Esophagus muscularis mucosa (tissue), 4 donors: ENCODE measurements at places on chromosomes 11 and 22. TPM values are rescaled to one million over a fixed set of nuclear protein-coding genes. Genes with fewer than 3 reads are reported as not detected.

CCT8L2 gene
- not detected for total RNA-seq

CSRP3 gene
- total RNA-seq, result not detected

- no peaks in the 10 kb centered on the region for H3K27me3 ChIP-seq
- no peak overlapping the region for H3K4me3 ChIP-seq
- DNase-seq, result no peak
- peaks cover 38% of the 10 kb centered on the region for H3K4me1 ChIP-seq
- no peak overlapping the region for H3K27ac ChIP-seq
These were observed 11.1 kb upstream of the FXYD6 start for GRCh38 chr11:117887431-117888138.

GRCh38 chr11:110096496-110096895 lies 3.3 kb downstream of the ZC3H12C start:
- no peaks in the 10 kb centered on the region for H3K36me3 ChIP-seq
- H3K27ac ChIP-seq, result no peak overlapping the region
- no peaks in the 10 kb centered on the region for H3K27me3 ChIP-seq
- DNase-seq, result no peak

FAM76B gene
- 30.3 TPM for total RNA-seq

OR10D3 gene
- not detected for total RNA-seq

RAD9A gene
- total RNA-seq, result 10.7 TPM

PNPLA3 gene
- total RNA-seq, result not detected

DNA sequence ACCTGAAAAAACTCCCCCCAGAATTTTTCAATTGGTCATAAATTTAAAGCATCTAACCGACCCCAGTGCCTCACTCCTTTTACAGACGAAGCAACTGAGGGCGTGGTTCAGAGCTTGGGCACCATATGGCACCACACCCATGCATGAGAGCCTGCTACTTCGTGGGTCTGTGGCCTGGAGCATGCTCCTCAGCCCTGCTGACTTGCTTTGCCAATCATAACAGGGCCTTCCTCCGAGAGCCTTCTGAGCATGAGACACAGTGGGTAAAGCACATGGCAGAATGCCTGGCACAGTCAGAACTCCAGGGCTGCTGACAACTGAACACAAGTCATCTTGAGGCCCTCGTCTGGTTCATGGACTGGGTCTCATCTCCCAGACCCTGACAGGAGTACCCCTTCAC lies 33.3 kb downstream of the HIRA start:
- H3K36me3 ChIP-seq, result peaks cover 95% of the 10 kb centered on the region
- no peaks in the 10 kb centered on the region for H3K27me3 ChIP-seq
- no peak for DNase-seq
- no peaks in the 10 kb centered on the region for H3K4me1 ChIP-seq
- no peak overlapping the region for H3K4me3 ChIP-seq

DNA sequence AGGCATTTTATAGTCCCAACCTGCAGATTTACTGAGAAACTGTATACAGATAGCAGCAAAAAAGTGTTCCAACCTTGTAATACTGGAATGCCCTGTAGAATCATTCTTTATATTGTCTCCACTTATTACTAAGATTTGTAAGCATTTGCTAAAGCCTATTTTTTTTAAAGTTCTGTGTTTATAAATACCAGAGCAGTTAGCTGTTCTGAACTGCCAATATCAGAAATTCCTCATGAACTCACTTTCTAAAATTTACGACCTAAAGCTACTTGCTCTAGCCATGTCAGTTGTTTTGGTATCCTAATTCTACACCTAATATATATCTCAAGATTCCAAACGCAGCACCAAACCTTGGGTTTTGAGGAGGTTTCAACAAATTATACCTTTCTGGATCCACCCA lies 103.2 kb downstream of the C11orf65 start:
- H3K4me1 ChIP-seq, result no peaks in the 10 kb centered on the region
- H3K27ac ChIP-seq, result no peak overlapping the region
- no peak for DNase-seq

- no peak overlapping the region for H3K4me3 ChIP-seq
- no peaks in the 10 kb centered on the region for H3K27me3 ChIP-seq
- no peaks in the 10 kb centered on the region for H3K36me3 ChIP-seq
- no peak overlapping the region for H3K27ac ChIP-seq
These were observed 102.3 kb upstream of the CEP126 start for GRCh38 chr11:101812546-101812945.

- H3K4me3 ChIP-seq, result no peak overlapping the region
- no peak overlapping the region for H3K27ac ChIP-seq
- H3K4me1 ChIP-seq, result no peaks in the 10 kb centered on the region
- no peaks in the 10 kb centered on the region for H3K27me3 ChIP-seq
- DNase-seq, result no peak
These were observed 189.7 kb downstream of the MIAT start for GRCh38 chr22:26847046-26847445.

DNA sequence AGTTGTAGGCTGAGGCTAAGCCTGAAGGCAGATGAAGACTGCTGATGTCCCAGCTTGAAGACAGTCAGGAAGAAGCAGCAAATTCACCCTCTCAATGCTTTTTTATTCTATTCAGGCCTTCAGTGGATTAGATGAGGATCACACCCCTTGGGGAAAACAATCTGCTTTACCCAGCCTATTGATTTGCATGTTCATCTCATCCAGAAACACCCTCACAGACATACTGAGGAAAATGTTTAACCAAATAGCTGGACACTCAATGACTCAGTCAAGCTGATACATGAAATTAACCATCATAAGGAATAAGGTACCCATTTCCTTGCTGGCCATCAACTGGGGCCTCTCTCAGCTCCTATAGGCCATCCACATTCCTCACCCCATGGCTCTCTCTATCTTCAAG lies 549.9 kb upstream of the CCDC90B start:
- no peaks in the 10 kb centered on the region for H3K36me3 ChIP-seq
- DNase-seq, result no peak
- H3K4me3 ChIP-seq, result no peak overlapping the region
- H3K4me1 ChIP-seq, result peaks cover 35% of the 10 kb centered on the region
- no peaks in the 10 kb centered on the region for H3K27me3 ChIP-seq

GRCh38 chr11:1015826-1016545 lies 20.5 kb downstream of the MUC6 start:
- no peaks in the 10 kb centered on the region for H3K4me1 ChIP-seq
- DNase-seq, result no peak
- no peak overlapping the region for H3K4me3 ChIP-seq
- H3K27ac ChIP-seq, result no peak overlapping the region

DNA sequence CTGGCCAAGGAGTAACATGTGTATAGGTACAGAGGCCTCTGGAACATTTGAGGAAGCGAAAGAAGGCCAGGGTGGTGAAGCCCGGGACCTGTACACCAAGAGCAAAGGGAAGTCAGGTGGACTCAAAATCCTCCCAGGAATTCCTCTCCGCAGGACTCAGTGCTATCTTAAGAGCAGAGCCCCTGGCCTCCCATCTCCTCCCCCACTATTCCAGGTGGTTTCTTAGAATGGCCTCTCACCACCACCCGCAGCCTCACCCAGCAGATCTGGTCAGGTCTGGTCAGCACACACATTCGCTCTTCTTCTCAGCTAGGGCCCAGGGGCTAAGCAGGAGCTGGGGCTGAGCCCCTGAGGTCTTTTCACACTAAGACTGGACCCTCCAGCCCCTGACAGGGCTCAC lies 59.1 kb downstream of the SCGB1A1 start:
- no peak overlapping the region for H3K4me3 ChIP-seq
- H3K27ac ChIP-seq, result no peak overlapping the region
- no peaks in the 10 kb centered on the region for H3K36me3 ChIP-seq
- H3K27me3 ChIP-seq, result no peaks in the 10 kb centered on the region
- H3K4me1 ChIP-seq, result peaks cover 13% of the 10 kb centered on the region

RGL4 gene
- total RNA-seq, result 0.11 TPM

DNA sequence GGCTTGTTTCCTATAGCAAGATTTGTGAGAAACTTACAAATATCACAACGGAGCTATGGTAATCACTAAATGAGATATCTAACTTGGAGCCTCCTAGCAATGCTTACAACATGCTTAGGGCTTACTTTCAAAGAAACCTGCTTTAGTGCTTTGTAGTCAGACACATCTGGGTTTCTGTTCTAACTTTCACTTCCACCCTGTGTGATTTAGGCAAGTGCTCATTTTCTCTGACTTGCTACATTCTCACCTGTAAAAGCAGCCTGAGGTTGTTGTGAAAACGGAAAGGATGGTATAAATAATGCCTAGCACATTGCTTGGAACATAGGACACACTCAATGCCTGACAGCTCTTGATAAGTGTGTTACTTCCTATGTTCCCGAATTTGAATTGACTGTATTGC lies 45.6 kb downstream of the LRRC4C start:
- no peaks in the 10 kb centered on the region for H3K36me3 ChIP-seq
- no peak for DNase-seq
- no peaks in the 10 kb centered on the region for H3K4me1 ChIP-seq
- no peaks in the 10 kb centered on the region for H3K27me3 ChIP-seq
- H3K27ac ChIP-seq, result no peak overlapping the region
- no peak overlapping the region for H3K4me3 ChIP-seq

- no peak overlapping the region for H3K27ac ChIP-seq
- H3K4me1 ChIP-seq, result no peaks in the 10 kb centered on the region
- no peaks in the 10 kb centered on the region for H3K27me3 ChIP-seq
- H3K4me3 ChIP-seq, result no peak overlapping the region
- no peak for DNase-seq
These were observed 82.2 kb downstream of the TRAF6 start for GRCh38 chr11:36427876-36428275.

- H3K27me3 ChIP-seq, result no peaks in the 10 kb centered on the region
- no peak overlapping the region for H3K27ac ChIP-seq
- DNase-seq, result no peak
- H3K36me3 ChIP-seq, result no peaks in the 10 kb centered on the region
These were observed 32.4 kb upstream of the CD44 start for GRCh38 chr11:35106595-35106994.

KDM4D gene
- 0.46 TPM for total RNA-seq

- no peaks in the 10 kb centered on the region for H3K36me3 ChIP-seq
- H3K4me1 ChIP-seq, result no peaks in the 10 kb centered on the region
- H3K27ac ChIP-seq, result no peak overlapping the region
- H3K4me3 ChIP-seq, result no peak overlapping the region
These were observed 555.8 kb downstream of the BUD13 start for GRCh38 chr11:116217006-116217405.

DNA sequence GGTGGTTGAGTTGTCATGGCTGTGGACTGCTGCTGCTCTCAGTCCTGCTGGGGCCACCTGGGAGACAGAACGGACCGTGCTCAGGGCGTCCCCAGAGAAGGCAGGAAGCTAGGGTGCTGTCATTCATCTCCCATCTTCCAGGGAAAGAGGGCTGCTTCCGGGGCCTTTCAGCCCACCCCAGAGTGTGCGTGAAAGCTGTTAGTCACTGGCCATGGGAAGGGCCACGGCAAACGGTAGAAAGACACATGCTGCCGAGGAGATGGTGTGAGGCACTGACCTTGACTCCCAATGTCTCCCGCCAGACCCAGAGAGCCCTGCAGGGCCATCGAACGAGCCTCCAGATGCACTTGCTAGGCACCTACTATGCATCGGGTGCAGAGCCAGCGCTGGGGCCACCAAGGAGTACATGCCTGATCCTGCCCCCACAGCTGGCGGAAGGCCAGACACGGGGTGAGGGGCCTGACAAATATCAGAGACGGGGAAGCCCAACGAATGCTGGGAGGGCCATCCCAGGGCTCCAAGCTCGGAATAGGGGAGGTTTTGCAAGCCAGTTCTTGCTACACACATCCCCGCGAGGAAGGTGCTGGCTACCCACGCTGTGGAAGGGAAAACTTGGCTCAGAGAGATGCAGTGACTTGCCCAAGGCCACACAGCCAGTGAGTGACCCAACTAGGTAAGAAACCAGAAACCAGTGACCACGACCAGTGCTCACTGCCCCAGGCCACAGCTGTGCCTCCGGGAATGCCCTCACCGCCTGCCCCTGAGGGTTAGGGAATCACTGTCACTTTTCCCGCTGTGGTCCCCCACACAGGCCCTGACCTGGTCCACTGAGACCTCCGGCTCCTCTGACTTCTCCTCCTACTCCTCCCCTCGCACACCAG lies 10.1 kb downstream of the RAC2 start:
- no peak for DNase-seq
- H3K27me3 ChIP-seq, result no peaks in the 10 kb centered on the region
- H3K27ac ChIP-seq, result no peak overlapping the region
- H3K4me1 ChIP-seq, result peaks cover 8% of the 10 kb centered on the region

DNA sequence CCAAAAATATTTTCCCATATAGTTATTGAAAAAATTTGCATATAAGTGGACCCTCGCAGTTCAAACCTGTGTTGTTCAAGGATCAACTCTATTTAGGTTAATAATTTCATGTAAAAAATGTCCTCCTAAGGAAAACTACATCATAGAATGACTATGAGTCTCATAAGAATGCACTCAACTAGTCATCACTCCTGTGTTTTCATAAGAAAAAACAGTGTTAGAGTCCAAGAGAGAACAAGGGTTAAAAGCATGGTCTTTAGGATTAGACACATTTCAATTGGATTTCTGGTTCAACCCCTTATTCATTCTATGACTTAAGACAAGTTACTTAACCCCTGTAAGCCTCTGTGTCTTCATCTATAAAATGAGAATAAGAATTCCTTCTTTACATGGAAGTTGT lies 5.1 kb downstream of the PARVA start:
- no peak overlapping the region for H3K4me3 ChIP-seq
- H3K4me1 ChIP-seq, result peaks cover 48% of the 10 kb centered on the region
- no peak for DNase-seq

- no peak overlapping the region for H3K4me3 ChIP-seq
- H3K4me1 ChIP-seq, result no peaks in the 10 kb centered on the region
- H3K27ac ChIP-seq, result no peak overlapping the region
- no peak for DNase-seq
- no peaks in the 10 kb centered on the region for H3K36me3 ChIP-seq
These were observed 10.5 kb downstream of the PIWIL3 start for GRCh38 chr22:24763872-24764485.

CASP5 gene
- total RNA-seq, result not detected

DNA sequence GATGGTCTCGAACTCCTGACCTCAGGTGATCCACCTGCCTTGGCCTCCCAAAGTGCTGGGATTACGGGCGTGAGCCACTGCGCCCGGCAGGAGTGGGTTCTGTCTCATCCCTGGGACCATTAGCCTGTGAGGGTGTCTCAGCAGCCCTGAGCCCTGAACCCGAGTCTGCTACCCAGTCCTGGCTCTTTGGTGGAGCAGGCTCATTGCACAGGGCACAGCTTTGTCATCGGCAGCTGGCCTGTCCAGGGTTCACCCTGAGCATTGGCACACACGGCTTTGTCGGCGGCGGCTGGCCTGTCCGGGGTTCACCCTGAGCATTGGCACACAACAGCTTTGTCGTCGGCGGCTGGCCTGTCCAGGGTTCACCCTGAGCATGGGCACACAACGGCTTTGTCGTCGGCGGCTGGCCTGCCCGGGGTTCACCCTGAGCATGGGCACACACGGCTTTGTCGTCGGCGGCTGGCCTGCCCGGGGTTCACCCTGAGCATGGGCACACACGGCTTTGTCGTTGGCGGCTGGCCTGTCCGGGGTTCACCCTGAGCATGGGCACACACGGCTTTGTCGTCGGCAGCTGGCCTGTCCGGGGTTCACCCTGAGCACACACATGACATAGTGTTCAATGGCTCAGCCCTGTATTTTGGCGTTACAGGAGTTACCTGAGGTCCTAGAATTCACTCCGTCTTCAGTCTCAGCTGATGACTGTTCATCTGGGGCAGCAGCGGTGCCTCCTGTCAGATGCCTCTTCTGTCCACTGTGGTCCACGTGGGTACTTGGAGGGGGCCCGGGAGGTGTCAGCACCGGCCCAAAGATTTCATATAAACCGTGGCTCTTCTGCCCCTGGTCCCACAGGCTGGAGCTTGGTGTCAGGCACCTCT lies 1082.5 kb downstream of the BRD1 start:
- peak; percentile 86 for DNase-seq
- H3K27ac ChIP-seq, result no peak overlapping the region
- no peaks in the 10 kb centered on the region for H3K4me1 ChIP-seq
- H3K4me3 ChIP-seq, result no peak overlapping the region
- H3K36me3 ChIP-seq, result no peaks in the 10 kb centered on the region
- no peaks in the 10 kb centered on the region for H3K27me3 ChIP-seq

GRCh38 chr11:82754410-82754809 lies 20.7 kb upstream of the FAM181B start:
- no peaks in the 10 kb centered on the region for H3K27me3 ChIP-seq
- no peaks in the 10 kb centered on the region for H3K36me3 ChIP-seq
- H3K27ac ChIP-seq, result no peak overlapping the region
- peaks cover 7% of the 10 kb centered on the region for H3K4me1 ChIP-seq
- H3K4me3 ChIP-seq, result no peak overlapping the region
